Upper lobe of left lung (tissue), 6 donors: ENCODE measurements at places on chromosomes 7 and 10. TPM values are rescaled to one million over a fixed set of nuclear protein-coding genes. Genes with fewer than 3 reads are reported as not detected.

- no peaks in the 10 kb centered on the region for H3K4me1 ChIP-seq
- no peaks in the 10 kb centered on the region for H3K27me3 ChIP-seq
- no peaks in the 10 kb centered on the region for H3K36me3 ChIP-seq
- no peak overlapping the region for H3K27ac ChIP-seq
- no peak overlapping the region for H3K4me3 ChIP-seq
These were observed 56.3 kb upstream of the BMPER start for GRCh38 chr7:33849004-33849403.

DNA sequence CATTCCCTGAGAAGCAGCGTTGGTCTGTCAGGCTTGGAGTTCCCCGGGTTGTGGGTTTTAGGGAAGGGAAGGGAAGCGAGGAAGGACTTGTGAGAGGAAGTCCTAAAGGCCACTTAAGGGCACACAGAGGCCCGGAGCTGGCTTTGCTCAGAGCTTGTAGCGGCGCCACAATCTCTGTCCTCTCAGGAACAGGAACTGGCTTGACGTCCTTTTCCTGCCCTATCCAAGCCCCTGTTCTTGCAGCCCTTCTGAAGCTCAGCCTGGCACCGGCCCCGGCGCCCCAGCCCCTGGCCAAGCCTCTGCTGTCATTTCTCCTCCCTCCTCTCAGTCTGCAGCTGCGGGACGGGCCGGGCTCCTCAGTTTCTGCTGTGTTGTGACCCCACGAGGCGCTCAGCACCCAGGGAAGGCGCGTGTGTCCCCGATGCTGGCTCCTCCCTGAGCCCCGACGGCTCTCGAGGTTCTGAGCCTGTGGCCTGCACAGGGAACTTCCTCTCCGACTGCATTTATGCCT is at the start of gene GIMAP8:
TSS of gene GIMAP8 (plus strand) at position 140 of the 511 bp plus-strand sequence. CDS start 16,069 bp downstream, outside the sequence.
- peak within 1 kb of the TSS; percentile 54 for H3K4me3 ChIP-seq
- peak within 1 kb of the TSS; percentile 90 for H3K27ac ChIP-seq
- no peaks in the 10 kb centered on the region for H3K27me3 ChIP-seq

- no peak for DNase-seq
- no peaks in the 10 kb centered on the region for H3K4me1 ChIP-seq
- no peak overlapping the region for H3K27ac ChIP-seq
- H3K27me3 ChIP-seq = no peaks in the 10 kb centered on the region
- H3K4me3 ChIP-seq = no peak overlapping the region
- H3K36me3 ChIP-seq = no peaks in the 10 kb centered on the region
These were observed 200.8 kb upstream of the PPP2R2D start for GRCh38 chr10:131700032-131700431.

DNA sequence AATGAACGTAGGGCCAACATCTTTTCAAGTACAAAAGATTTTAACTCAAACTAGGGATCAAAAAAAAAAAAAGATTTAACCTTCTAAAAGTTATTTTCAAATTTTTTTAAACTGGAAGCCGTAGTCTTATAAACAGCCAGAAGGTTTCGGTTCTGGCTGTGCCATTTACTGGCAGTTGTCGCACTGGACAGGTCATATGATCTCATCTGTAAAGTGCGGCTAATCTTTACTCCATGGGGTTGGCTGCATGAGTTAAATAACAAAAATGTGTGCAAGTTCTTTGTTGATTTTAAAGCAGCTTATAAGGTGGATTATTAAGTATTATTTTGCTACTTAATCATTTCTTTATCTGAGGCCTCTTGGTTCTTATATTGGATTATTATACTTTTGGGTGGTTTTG is 36.6 kb downstream of the TRUB1 start:
- no peak overlapping the region for H3K4me3 ChIP-seq
- no peak for DNase-seq
- no peaks in the 10 kb centered on the region for H3K36me3 ChIP-seq
- no peaks in the 10 kb centered on the region for H3K4me1 ChIP-seq
- no peak overlapping the region for H3K27ac ChIP-seq

- DNase-seq = no peak
- H3K27ac ChIP-seq = no peak overlapping the region
- H3K4me3 ChIP-seq = no peak overlapping the region
- no peaks in the 10 kb centered on the region for H3K27me3 ChIP-seq
These were observed 158.5 kb downstream of the LHFPL3 start for GRCh38 chr7:104486931-104487330.

DNA sequence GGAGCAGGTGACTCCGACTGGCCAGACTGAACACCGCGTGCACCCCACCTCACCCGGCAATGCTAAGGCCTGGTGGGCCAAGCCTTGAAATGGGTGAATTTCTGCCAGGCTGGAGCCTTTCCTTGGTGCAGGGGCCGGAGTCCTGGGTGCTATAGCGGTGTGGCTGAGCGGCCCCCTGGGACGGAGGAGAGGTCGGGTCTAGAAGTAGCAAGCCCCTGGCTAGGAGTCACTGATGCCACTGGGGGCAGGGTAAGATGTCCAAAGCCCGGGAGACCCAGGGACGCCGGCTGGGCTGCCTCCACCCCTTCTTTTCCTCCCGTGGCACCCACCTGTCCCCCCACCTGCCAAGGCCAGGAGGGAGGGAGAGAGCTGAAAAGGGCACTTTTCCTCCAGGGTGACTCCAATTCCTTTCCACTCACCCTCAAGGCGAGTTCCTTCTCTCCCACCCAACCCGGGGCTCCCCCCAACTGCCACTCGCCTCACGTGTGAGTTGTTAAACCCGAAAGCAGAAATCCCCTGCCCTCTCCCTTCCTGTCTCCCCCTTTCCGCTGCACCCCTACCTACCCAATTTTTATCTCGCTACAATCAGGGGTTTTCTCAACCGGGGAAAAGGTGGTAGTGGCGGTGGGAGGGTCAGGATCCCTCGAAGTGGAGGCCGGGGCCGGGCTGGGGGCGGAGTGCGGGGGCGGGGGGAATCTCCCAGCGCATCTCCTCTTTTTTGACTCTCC is 6.0 kb upstream of the GATA3 start:
- no peak overlapping the region for H3K27ac ChIP-seq
- no peaks in the 10 kb centered on the region for H3K36me3 ChIP-seq
- peaks cover 59% of the 10 kb centered on the region for H3K4me1 ChIP-seq
- H3K4me3 ChIP-seq = no peak overlapping the region

The CDK1 gene
- 8.0 TPM for total RNA-seq

DNA sequence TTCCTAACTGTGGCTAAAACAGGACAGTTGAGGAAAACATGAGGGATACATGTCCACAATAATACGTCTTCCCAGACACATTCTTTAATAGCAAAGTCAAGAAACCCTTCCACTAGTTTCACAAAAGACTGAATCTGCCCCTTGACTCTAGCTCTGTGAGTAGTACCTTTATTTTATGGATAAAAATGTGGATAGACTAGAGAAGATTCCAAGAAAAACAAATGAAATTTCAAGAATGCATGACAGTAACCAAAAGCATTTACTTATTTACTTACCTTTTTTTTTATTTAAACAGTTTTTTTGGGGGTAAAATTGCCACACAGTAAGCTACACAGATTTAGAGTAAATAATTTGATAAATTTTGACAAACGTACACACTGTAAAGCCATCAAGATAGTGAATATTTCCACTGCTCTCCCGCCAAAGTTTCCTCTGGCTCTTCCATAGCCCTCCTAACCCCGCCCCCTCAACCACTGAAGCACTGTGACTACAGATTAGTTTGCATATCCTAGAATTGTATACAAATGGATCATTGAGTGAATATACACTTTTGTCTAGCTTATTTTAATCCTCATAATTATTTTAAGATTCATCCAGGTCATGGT is 420.4 kb upstream of the ZMIZ1 start:
- H3K4me1 ChIP-seq = no peaks in the 10 kb centered on the region
- no peak overlapping the region for H3K4me3 ChIP-seq
- H3K27ac ChIP-seq = no peak overlapping the region
- no peaks in the 10 kb centered on the region for H3K36me3 ChIP-seq
- H3K27me3 ChIP-seq = no peaks in the 10 kb centered on the region

The CYP2C8 gene
- 1.4 TPM for total RNA-seq

DNA sequence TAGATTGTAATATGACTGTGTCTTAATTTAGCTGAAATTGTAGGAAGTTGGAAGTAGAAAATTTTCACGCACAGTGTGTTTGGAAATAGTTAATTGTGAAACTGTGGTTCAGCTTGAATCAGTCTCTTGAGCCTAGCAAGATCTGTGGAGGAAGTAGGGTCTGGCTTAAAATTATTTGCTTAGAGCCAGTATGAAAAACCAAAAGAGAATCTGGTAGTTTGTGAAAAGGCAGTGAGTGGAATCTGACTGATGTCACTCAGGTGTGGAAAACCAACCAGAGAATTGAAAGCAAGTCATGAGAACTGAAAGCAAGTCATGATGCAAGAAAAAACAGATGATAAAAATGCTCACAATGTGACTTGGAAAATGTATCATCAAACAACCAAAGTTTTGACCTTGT is 11.5 kb downstream of the LIPJ start:
- no peak overlapping the region for H3K27ac ChIP-seq
- H3K4me1 ChIP-seq = no peaks in the 10 kb centered on the region
- H3K4me3 ChIP-seq = no peak overlapping the region
- no peak for DNase-seq

- H3K36me3 ChIP-seq = no peaks in the 10 kb centered on the region
- no peaks in the 10 kb centered on the region for H3K27me3 ChIP-seq
- H3K27ac ChIP-seq = no peak overlapping the region
These were observed 726.9 kb downstream of the TNS3 start for GRCh38 chr7:46854958-46855473.

DNA sequence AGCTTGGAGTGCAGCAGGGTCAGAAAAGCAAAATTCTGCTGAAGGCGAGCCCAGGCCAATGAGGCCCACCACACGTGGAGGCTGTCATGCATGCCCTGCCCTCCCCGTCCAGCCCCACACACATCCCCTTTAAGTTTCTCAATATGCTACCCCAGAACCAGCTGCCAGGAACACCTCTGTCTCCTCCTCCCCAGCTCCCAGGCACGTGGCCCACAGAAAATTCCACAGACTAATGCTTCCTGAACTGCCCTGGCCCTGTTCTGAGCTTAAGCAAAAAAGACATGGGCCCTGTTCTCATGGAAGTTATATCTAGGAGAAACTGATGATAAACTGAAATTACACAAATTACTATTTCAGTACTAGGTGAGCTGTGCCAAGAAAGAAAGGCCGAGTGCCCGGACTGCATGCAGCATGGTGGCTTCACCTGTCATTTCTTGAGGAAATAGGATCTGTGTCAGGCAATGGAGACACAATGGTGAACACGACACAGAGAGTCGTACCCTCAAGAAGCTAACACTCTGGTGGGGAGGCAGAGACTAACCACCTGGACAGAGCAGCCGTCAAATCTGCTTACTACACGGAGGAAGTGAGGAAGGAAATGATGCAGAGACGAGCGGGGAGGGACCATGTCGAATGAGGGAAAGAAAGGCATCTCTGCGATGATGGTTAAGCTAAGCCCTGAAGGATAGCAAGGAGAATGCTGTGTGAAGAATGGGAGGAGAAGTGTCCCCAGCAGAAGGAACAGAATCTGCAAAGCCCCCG is 44.5 kb downstream of the PODXL start:
- no peak overlapping the region for H3K4me3 ChIP-seq
- H3K36me3 ChIP-seq = peaks cover 7% of the 10 kb centered on the region
- peak overlapping the region; percentile 62 for H3K27ac ChIP-seq
- H3K4me1 ChIP-seq = peaks cover 31% of the 10 kb centered on the region

GRCh38 chr10:79289801-79290200 is 57.5 kb upstream of the PPIF start:
- H3K4me3 ChIP-seq = no peak overlapping the region
- H3K4me1 ChIP-seq = peaks cover 52% of the 10 kb centered on the region
- no peaks in the 10 kb centered on the region for H3K27me3 ChIP-seq
- peak overlapping the region; percentile 40 for H3K27ac ChIP-seq

DNA sequence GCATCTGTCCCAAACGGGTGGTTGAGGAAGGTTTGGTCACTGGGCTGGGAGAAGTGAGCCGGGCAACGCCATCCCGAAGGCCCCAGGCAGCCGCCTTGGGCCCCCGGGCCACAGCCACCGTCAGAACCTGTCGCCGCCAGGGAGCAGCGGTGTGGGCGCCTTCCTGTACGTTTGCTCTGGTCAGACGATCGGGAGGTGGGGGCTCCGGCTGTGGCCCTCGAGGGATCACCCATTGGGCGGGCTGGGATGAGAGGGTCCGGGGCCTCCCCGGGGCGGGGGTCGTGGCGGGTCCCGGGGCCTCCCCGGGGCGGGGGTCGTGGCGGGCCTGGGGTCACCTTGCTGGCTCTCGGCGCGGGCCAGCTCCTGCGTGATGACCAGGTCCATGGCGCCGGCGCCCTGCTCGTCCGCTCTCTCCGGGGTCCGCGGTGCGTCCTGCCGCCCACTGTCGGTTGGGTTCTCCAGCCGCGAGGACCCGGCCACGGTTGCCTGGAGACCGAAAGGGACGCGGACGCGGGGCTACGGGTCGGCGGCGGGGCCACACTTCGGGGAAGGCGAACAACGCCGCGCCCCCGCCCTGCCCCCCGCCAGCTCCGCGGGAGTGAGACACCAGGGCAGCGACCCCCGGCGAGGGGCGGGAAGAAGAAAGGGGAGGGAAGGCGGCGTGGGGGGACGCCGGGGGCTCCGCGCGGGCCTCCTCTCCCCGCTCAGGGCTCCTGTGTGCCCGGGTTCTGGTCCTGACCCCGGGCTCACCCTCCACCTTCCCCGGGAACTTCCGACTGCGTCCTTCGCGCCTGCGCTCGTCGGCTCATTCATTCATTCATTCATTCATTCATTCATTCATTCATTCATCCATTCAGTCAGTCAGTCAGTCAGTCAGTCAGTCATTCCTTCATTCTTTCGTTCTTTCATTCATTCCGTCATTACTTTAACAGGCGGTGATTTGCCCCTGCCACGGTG is at the start of gene CFAP46:
TSS of gene CFAP46 (minus strand) at position 470 of the 957 bp plus-strand sequence. CDS start at position 384, 86 bp downstream.
- peaks cover 18% of the 10 kb centered on the region for H3K27me3 ChIP-seq
- no peak within 1 kb of the TSS for H3K27ac ChIP-seq
- no peaks in the 10 kb centered on the region for H3K36me3 ChIP-seq
- peaks cover 18% of the 10 kb centered on the region for H3K4me1 ChIP-seq

GRCh38 chr7:154475864-154476263 is 423.7 kb downstream of the DPP6 start:
- no peak overlapping the region for H3K27ac ChIP-seq
- no peak for DNase-seq
- H3K4me3 ChIP-seq = no peak overlapping the region
- H3K36me3 ChIP-seq = no peaks in the 10 kb centered on the region

GRCh38 chr10:103451091-103451813 is 918 bp downstream of the CALHM2 start:
- peak; percentile 86 for DNase-seq
- H3K27ac ChIP-seq = peak overlapping the region; percentile 92

GRCh38 chr7:116306409-116307048 is 96.2 kb downstream of the TES start:
- no peaks in the 10 kb centered on the region for H3K27me3 ChIP-seq
- no peak overlapping the region for H3K27ac ChIP-seq
- H3K4me3 ChIP-seq = no peak overlapping the region
- no peaks in the 10 kb centered on the region for H3K36me3 ChIP-seq

The SPDYE18 gene
- 0.51 TPM for total RNA-seq
